ENCODE measurements at places on chromosomes 13 and 19.

- no peak for DNase-seq
Observed at GRCh38 chr13:109628251-109628699, 158.1 kb downstream of the IRS2 start.

DNA sequence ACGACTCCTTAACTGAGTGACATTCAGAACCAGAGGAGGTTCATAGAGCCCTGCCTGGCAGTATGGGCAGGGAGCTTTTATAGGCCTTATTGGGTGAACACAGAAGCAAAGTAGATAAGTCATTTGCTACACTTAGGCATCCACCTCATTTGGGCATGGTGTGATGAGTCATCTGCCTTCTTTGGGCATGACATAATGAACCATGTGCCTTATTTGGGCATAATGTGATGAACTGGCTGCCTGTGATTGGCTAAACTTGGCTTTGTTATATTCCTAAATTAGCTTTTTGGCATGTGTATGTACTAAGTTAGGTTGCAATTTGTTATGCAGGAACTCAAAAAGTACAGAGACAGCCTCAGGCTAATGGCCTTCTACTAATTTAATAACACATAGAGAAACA lies 2210.2 kb upstream of the PCDH20 start:
- DNase-seq: no peak

DNA sequence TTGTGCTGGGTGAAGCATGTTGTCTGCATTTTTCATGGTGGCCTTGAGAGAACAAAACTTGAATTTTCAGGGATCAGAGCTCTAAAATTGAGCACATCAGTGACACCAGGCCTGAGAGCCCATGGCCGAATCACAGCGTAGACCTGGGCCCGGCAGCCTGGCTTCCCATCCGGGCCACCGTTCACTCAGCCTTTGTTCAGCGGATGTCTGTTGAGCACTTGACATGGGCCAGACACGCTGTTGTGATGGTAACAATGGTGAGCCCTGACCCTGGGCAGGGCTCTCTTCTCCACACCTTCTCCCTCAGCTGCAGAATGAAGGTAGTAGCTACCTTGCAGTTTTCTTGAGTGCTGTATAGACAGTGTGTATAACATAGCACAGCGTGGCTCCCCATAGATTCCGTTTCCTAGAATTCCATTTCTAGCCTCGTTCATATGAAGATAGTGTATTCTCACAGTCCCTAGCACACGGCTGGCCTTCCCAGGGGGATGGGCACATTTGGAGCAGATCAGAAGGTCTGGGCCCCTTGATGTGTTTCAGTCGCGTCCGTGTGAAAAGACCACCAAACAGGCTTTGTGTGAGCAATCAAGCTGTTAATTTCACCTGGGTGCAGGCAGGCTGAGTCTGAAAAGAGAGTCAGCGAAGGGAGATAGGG lies 75.3 kb downstream of the RAB20 start:
- no peak for DNase-seq

- DNase-seq: no peak
Observed at GRCh38 chr19:14795078-14795721, 16.8 kb upstream of the ADGRE2 start.

DNA sequence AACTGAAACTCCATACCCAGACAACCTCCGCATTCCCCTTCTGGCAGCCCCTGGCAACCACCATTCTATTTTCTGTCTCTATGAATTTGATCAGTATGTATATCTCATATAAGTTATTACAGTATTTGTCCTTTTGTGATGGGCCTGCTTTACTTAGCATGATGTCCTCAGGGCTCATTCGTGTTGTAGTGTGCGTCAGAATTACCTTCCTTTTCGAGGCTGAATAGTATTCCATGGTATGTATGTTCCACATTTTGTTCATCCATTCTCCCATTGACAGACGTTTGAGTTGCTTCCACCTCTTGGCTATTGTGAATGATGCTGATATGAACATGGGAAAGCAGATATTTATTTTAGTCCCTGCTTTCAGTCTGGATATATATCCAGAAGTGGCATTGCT lies 5.0 kb downstream of the PLEKHF1 start:
- no peak for DNase-seq

- no peak for DNase-seq
Observed at GRCh38 chr19:17109962-17110598, 34.5 kb downstream of the MYO9B start.

- DNase-seq: no peak
Observed at GRCh38 chr13:62537593-62537992, 1121.9 kb upstream of the PCDH20 start.

DNA sequence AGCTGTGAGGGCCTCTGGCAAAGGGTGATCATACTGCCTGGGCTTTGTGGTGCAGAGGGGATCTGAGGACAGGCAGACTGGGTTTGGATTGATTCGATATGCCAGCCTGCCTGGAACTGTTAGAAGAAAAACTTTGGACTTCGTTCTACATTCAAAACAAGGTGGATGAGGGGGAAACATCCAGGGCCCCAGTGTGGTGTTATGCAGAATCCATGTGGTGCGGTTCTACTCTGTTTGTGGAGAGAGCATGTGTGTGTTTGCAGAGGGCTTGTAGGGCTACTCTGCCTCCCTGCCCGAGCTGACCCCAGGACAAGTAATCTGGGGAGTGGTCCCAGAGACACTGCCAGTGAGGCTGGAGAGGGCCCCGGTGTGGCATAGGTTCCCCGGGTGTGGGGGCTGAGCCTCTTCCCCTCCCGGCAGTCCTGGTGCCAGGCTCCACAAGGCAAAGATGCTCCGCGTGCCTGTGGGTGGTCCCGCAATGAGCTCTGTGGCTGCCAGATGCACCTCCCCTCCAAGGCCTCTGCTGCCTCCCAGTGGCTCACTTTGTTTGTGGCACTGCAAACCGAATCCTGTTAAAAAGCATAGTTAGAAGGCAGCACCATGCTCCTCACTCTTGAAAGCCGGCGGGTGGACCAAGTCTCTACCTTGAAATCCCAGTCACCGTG lies 22.3 kb upstream of the TFDP1 start:
- DNase-seq: peak; percentile 18

DNA sequence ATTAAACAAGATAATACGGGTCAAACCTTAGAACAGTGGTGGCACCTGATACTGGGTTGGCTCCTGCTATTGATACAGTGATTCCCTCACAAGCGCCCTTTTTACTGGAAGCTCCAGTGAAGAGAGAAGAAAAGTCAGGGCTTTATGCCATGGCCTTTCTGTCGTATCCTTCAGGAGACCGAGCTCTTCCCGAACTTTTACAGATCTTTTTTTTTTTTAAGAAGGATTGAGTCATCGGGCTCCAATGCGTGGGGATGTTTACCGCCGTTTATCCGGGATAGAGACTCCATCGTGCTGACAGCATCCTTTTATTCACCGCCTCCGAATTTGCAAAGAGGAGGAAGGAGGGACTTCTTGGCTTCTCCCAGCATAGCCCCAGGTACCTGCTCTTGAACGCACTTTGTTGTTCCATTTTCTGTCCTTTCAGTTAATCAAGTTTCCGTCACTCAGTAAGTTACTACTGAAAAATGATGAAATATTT lies 574 bp downstream of the ZNF227 start:
- DNase-seq: peak; percentile 2

- no peak for DNase-seq
Observed at GRCh38 chr19:45643927-45644771, 5.0 kb upstream of the EML2 start.

DNA sequence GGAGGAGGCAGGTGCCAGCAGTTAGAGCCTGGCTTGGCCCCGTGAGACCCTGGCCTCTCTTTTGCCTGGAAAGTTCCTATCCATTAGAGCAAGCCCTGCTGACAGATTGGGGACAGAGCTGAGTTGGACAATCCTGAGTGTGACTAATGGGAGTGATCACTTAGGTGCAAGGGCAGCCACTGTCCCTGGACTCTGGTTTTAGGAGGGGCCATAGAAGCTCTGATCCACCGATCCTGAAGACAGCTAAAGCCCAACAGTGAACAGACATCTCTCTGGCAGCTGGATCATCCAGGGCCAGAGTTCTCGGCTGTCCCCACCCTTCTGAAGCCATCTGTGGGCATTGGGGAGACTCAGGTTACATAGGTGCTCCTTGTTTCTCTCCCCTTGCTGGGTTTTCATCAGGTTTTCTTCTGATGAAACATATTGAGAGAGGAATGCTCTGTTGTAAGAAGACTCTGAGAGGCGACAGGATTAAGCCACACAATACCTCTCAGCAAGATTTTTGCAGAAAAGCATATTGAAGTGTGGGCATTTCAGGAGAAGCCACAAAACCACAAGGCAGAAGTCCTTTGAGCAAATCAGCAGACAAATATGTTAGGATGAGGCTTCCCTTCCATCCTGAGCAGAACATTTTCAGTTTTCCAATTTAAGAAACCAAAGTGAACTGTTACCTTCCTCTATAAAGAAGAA lies 288.0 kb upstream of the MAB21L1 start:
- no peak for DNase-seq

DNA sequence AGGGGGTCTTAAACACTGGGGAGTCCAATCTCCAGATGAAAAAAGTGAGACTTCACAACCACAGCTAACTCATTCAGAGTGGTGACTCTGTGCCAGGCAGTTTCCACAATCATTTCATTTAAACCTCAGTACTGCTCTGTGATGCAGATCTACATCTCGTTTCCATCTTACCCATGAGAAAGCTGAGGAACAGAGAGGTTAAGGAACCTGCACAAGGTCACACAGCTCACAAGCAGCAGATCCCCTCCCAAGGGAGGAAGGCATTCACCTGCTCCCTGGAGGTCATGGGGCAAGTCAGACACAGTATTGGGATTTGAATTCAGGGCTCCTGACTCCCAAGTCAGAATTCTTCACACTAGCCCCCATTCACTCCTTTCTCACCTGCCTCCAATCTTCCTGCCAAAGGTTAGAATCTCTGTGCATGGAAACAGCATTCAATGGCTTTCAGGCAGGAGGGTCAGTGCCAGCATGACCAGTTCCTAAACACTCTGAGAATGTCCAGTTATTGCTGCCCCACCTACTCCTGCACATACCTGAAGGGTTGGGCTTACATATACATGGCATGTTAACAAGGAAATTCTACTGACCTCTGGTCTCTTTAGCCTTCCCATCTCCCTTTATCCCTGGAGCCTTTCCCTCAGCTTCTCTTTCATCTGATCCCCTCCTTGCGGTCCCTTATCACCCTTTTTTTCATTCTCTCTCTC lies 1.9 kb downstream of the CABP5 start:
- no peak for DNase-seq

- DNase-seq: no peak
Observed at GRCh38 chr13:71115301-71115700, 751.7 kb downstream of the DACH1 start.

- no peak for DNase-seq
Observed at GRCh38 chr19:15115762-15116615, 8.8 kb downstream of the SYDE1 start.

DNA sequence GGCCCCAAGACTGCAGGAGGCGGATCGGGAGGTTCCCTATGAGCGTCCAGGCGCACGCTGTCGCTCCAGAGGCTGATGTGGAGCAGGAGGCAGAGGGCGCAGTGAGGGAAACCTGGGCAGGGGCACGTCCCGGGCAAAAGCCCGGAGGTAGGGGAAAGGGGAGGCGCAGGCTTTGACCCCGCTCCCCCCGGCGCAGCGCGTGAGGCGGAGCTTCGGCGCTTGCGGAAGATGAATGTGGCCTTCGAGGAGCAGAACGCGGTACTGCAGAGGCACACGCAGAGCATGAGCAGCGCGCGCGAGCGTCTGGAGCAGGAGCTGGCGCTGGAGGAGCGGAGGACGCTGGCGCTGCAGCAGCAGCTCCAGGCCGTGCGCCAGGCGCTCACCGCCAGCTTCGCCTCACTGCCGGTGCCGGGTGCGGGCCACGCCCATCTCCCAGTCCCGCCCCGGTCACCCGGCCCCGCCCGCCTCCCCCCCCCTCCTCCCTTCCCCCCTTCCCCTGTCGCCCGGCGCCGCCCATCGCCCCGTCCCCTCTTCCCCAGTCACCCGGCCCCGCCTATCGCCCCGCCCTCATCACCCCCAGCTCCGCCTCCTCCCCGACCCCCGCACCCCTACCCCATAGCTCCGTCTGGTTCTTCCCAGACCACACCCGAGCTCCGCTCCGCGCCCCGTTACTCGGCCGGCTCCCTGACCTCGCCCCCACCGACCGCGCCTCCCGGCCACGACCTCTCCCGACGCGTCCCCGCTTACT lies 4.1 kb downstream of the HMG20B start:
- DNase-seq: no peak

GRCh38 chr19:19628501-19629134 lies 598 bp upstream of the LPAR2 start:
- peak; percentile 10 for DNase-seq

GRCh38 chr19:41449079-41449864 lies 6.3 kb downstream of the ERICH4 start:
- DNase-seq: peak; percentile 65

DNA sequence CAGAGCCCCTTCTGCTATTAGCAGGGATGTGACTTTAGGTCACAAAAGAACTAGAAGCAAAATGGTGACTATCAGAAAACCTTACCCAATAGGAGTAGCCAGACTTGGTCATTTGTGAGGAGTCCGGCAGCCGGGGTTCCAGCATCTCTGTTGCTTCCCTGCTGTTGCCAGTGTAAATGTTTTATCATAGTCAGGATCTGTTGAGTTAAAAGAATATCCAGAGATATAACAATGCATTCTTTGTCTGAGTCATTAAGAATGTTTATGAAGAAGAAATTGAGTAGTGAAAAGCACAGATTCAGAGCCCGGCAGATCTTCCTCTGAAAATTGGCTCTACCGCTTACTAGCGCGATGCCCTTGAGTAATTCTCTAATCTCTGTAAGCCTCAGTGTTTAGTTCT lies 84.2 kb downstream of the COL4A2 start:
- DNase-seq: no peak

- DNase-seq: no peak
Observed at GRCh38 chr19:49167857-49168409, 10.3 kb downstream of the TRPM4 start.

DNA sequence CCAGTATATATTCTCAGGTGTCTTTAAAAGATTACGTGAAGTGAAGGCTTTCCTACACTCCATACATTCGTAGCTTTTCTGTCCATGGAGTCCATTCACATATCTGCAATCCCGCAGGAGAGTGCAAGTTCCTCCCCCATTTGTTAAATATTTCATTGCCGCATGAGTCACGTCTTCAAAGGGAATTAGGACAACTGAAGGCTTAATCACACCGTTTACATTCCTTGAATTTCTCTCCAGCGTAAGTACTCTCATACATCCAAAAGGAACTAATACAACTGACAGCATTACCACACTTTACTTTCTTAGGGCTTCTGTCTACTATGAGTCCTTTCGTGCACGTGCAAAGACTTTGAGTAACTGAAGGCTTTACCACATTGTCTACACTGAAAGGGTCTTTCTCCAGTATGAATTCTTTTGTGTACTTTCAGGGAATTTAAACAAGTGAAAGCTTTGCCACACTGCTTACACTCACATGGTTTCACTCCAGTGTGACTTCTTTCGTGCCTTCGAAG lies 29.0 kb upstream of the ZNF564 start:
- DNase-seq: peak; percentile 23

- DNase-seq: no peak
Observed at GRCh38 chr13:76815344-76815743, 70.9 kb downstream of the KCTD12 start.

- DNase-seq: no peak
Observed at GRCh38 chr13:48476686-48477085, 56.2 kb downstream of the RCBTB2 start.

- peak; percentile 65 for DNase-seq
Observed at GRCh38 chr13:41456768-41457588, at the start of gene RGCC. Gene RGCC, plus strand, starts transcription at chr13:41457550. Its CDS starts 158 bp downstream, at chr13:41457708.
